ENCODE measurements at places on chromosomes 3 and 15. TPM values are rescaled to one million over a fixed set of nuclear protein-coding genes. Genes with fewer than 3 reads are reported as not detected.

The CHSY1 gene
- 20.6 TPM for total RNA-seq

The JMJD7 gene
- total RNA-seq: 2.8 TPM

The DBR1 gene
- 10.7 TPM for total RNA-seq

The C2CD4A gene
- not detected for total RNA-seq

Measured in A549 treated with ZK216348 at 1 μM for 4 hours (cell line).